ENCODE measurements at places on chromosomes 6 and 20.

GRCh38 chr6:25192590-25193459 lies 86.3 kb upstream of the CARMIL1 start:
- DNase-seq, result no peak

- DNase-seq, result no peak
These were observed 2.4 kb upstream of the BLCAP start for GRCh38 chr20:37529968-37530600.

GRCh38 chr6:116975600-116975999 lies 98.6 kb downstream of the RFX6 start:
- no peak for DNase-seq

- no peak for DNase-seq
These were observed 52.4 kb upstream of the RNF24 start for GRCh38 chr20:4067600-4068261.

- no peak for DNase-seq
These were observed 3.3 kb downstream of the EFHC1 start for GRCh38 chr6:52423448-52423847.

DNA sequence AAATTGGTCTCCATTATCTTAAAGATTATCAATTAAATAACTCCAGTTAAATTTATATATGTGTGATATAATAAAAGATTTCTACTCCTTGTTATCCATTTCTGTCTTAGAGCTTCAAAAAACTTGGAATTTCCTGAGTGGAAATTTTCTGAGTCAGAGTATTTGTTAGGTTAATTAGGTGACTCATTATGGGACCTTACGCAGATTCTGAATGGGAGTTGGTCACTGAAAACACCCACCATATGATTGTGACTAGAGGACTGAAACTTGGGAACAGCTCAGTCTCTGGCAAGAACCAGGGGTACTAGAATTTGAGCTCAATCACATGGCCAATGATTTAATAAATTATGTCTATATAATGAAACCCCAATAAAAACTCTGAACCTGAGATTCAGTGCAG lies 125.4 kb upstream of the HMGCLL1 start:
- DNase-seq, result no peak

- DNase-seq, result no peak
These were observed 1.3 kb upstream of the RAMACL start for GRCh38 chr6:166587631-166588413.
